ENCODE measurements at places on chromosomes 12 and 14.
A peak's percentile ranks its signal among the peaks of the same experiment; 100 is the strongest.

GRCh38 chr14:95897280-95897679 is 20.6 kb downstream of the TUNAR start:
- DNase-seq = no peak

DNA sequence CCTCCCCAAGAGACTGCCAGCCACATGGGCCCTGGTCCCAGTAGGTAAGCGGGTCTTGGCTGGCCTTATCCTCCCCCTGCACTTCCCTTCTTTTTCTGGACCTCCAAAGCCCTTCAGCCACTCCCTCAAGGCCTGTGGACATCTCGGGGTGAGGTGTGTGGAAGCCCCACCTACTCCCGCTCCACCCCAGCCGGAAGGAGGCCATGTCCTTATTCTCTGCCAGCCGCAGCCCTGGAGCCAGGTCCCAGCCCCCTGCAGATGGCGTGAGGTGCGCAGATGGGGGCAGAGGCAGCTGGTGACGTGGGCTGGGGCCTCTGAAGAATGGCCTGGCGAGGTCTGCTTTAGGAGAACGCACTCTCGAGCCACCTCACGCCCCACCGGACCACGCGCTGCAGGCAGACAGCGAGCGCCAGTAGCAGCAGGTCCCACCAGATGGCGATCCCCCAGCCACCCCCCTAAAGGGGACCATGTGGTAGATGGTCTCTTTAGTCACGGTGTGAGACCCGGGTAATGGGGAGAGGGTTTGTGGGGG is 167.1 kb downstream of the TSPAN9 start:
- no peak for DNase-seq

- DNase-seq = no peak
These were observed 208.9 kb upstream of the MYL2 start for GRCh38 chr12:111129149-111129767.

GRCh38 chr12:88628856-88629509 is 48.7 kb upstream of the KITLG start:
- no peak for DNase-seq

DNA sequence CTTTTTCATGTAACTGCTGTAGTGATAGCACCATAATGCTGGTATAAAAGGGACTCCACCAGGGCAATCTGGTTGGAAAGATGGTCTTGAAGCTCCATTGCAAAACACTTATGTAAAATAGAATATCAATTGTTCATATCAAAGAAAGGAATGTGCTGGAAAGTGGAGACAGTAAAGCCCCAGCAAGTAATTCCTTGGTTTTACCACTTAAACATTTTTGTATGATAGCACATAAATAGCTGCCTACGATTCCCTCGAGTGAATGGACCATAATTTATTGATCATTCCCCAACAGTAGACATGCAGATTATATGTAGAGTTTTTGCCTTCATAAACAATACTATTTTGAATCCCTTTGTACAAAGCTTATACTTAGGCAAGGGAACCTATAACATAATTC is 275.4 kb downstream of the PAWR start:
- DNase-seq = no peak

DNA sequence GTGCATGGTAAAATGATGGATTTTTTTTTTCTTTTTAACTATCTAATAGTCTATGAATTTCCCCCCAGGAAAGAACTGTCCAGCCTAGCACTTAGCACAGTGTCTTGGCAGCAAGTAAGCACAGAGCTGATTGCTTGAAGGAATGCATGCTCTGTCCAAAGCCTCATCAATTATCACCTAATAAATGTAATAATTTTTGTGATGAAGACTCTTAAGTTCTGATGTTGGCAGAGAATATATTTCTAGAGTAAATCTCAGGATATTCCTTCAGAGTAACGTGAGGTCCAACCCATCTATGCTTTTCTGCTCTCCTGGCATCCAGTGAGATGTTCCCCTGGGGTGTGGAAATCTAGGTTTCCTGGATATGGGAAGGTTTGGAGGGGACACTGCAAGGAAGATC is 152.4 kb downstream of the TMX1 start:
- no peak for DNase-seq

- no peak for DNase-seq
These were observed 70.3 kb downstream of the STAB2 start for GRCh38 chr12:103657331-103657730.

DNA sequence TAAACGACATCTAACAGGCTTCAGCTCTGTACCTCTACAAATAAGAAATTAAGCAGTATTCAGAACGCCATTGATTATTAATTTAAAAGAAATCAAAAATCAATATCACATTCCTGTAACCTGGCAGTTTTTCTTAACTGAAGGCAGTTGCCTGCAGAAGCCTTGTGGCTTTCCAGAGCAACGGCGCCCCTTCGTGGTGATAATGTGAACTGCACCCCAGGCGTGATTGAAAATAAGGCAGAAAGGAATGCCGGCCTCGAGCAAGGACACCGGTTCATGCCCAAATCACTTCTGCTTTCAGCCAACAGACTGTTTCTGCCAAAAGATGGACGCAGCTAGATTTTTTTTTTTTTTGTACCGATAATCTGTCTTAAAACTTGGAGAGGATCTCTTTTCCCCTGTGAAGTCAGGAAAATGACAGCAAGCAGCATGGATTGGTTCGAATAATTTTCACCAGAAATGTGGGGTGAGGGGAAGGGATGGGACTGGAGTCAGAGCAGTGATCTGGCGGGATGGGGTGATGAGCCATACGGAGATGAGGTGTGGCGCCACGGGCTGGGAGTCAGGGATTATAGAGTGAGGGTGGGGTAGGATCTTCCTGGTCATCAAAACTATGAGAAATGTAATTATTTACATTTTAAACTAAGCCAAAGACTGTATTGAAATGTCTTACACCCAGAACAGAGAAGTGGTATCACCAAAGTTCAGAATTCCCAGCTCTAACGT is 473.0 kb downstream of the DPF3 start:
- peak; percentile 91 for DNase-seq

- DNase-seq = no peak
These were observed 5.8 kb downstream of the KERA start for GRCh38 chr12:91052026-91052425.

DNA sequence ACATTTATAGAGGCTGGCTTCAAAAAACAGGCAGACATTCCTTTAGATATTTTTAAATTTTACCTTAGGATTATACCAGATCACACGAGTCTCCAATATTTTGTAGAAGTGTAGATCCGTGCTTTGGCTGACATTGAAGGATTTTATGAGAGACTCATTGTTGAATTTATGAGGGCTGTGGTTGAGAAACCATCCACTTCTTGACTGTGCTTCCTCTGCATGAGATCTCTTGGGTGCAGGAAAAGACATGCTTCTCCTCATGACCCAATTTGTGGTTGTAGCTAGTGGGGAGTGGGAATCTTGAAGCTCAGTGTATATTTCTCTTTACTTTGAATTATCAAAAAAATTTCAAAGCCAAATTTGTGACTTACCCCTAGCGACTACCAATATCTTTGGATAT is 36.7 kb upstream of the NKX2-8 start:
- no peak for DNase-seq
